A673 (cell line): ENCODE measurements at places on chromosomes 7 and 10. TPM values are rescaled to one million over a fixed set of nuclear protein-coding genes. Genes with fewer than 3 reads are reported as not detected.

- H3K27me3 ChIP-seq: no peaks in the 10 kb centered on the region
- H3K36me3 ChIP-seq: no peaks in the 10 kb centered on the region
- no peak overlapping the region for H3K4me3 ChIP-seq
- DNase-seq: no peak
- no peaks in the 10 kb centered on the region for H3K4me1 ChIP-seq
- H3K27ac ChIP-seq: no peak overlapping the region
Observed at GRCh38 chr7:37784015-37784414, 64.4 kb upstream of the NME8 start.

DNA sequence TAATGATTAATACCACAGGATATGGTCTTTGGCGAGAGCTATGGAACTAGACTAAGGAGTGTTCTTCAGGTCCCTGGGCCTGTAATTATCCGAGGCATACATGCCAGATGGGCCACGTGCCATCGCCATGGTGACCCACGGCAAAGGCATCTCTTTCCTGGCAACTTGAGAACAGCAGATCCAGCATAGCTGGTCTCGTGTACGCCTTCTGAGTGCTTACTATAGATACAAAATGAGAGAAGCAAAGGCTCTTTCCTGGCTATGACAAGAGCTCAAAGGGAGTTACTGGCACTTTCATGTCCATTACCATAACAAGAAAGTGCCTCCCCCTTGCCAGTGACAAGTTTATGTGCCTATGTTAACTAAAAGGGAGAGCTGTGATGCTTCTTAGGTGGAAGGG lies 26.0 kb upstream of the GLI3 start:
- H3K4me1 ChIP-seq: peaks cover 5% of the 10 kb centered on the region
- H3K4me3 ChIP-seq: no peak overlapping the region
- DNase-seq: peak; percentile 60
- no peaks in the 10 kb centered on the region for H3K36me3 ChIP-seq
- no peak overlapping the region for H3K27ac ChIP-seq

GRCh38 chr10:132320654-132321469 lies 11.1 kb upstream of the LRRC27 start:
- no peak for DNase-seq
- no peak overlapping the region for H3K4me3 ChIP-seq
- H3K27ac ChIP-seq: no peak overlapping the region
- no peaks in the 10 kb centered on the region for H3K36me3 ChIP-seq
- peaks cover 31% of the 10 kb centered on the region for H3K4me1 ChIP-seq

GRCh38 chr10:120480065-120480600 lies 23.1 kb downstream of the PLPP4 start:
- DNase-seq: no peak
- peaks cover 13% of the 10 kb centered on the region for H3K27me3 ChIP-seq
- H3K4me3 ChIP-seq: no peak overlapping the region
- no peaks in the 10 kb centered on the region for H3K36me3 ChIP-seq
- H3K4me1 ChIP-seq: no peaks in the 10 kb centered on the region
- no peak overlapping the region for H3K27ac ChIP-seq

DNA sequence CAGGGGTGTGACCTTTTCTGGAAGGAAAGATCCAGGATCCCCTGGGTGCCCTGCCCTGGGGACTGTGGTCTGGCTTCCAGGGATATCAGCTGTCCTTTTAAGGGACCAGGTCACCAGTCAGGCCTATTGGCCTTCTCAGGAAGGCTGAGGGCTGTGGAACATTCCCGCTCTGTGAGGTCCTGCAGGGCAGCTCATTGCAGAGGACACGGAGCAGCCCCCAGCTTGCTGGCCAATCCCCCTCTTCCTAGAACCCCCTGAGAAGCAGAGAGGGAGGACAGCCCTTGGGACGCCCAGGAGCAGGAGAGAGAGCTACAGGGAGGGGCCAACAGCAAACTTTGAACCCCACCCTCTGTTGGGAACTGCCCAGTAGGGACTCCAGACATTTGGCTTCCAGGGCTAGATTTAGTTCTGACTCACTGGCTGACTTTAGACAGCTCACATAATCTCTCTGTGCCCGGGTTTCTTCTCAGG lies 67.9 kb upstream of the COL13A1 start:
- H3K27me3 ChIP-seq: no peaks in the 10 kb centered on the region
- H3K36me3 ChIP-seq: no peaks in the 10 kb centered on the region
- H3K4me3 ChIP-seq: no peak overlapping the region

DNA sequence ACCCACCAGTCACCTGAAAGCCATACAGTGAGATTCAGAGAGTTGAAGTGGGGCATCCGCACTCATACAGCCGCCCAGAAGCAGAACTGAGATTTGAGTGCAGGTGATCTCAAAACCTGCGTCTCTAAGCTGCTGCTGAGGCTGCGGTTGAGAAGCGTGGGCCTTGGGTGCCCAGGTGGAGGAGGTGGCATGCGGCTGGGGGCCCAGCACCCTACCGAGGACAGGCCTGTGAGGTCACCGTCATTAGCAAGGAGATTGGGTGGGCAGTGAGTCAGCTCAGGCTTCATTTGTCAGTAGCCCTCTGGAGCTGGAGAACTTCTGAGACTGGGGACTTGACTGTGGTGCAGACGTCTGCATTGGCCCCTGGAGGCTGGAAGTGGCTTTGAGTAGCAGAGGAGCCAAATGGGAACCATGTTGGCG lies 29.8 kb downstream of the ZMIZ1 start:
- no peaks in the 10 kb centered on the region for H3K36me3 ChIP-seq
- DNase-seq: no peak
- no peaks in the 10 kb centered on the region for H3K27me3 ChIP-seq

DNA sequence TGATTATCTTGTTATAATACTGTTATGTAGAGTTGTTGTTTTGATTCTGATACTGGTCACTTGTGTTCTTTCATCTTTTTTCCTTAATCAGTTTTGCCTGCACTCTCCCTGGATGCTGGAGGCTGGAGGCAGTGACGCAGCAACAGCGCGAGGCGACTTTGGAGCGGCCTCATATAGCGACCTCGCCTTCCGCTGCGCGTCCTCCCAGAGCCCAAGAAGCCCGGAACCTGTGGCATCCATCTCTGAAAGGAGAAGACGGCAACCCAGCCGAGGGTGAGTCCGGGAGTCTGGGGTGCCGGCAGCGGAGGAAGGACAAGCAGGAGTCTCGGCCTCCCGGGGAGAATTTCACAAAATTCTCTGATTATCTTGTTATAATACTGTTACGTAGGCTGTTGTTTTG lies 161.2 kb downstream of the ZNF33B start:
- no peaks in the 10 kb centered on the region for H3K4me1 ChIP-seq
- H3K27ac ChIP-seq: no peak overlapping the region
- no peak overlapping the region for H3K4me3 ChIP-seq
- no peaks in the 10 kb centered on the region for H3K27me3 ChIP-seq

GRCh38 chr10:28853195-28853594 lies 175.9 kb downstream of the BAMBI start:
- peaks cover 7% of the 10 kb centered on the region for H3K27me3 ChIP-seq
- H3K27ac ChIP-seq: no peak overlapping the region
- H3K36me3 ChIP-seq: no peaks in the 10 kb centered on the region
- no peak for DNase-seq
- H3K4me1 ChIP-seq: no peaks in the 10 kb centered on the region
- no peak overlapping the region for H3K4me3 ChIP-seq

DNA sequence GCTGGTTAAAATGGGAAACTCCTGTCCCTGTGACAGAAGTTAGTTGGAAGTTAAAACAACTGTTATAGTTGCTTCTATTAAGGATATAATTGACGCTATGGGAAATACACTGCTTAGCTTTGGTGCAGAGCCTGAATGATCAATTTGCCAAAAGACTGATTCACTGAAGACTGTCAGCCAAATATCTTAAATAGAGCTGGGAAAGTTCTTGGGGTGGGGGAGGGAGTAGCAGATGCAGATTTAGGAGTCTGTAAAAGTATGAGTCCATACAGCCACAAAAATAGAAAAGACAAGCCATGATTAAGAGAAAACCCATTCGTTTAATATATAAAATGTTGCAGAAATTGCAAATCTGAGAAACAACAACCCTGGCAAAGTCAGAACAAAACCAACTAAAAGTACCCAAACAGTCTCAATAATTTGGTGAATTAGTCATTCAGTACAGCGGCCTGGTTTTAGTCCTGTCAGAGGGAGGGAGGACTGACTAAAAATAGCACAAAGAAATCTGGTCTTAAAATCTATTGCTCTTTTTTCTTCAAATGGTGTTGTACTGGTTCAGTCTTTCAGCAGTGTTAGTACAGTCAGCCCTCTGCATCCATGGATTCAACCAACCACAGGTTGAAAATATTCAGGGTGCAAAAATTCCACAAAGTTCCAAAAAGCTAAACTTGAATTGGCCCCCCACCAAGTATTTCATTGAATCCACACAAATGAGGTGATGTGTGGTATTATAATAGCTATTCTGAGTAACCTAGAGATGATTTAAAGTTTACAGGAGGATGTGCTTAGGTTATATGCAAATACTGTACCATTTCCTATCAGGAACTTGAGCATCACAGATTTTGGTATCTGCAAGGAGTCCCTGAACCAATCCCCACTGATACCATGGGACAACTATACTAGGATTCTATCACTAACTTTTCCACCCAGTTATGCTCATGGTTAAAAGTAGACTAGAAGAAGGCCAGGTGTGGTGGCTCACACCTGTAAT lies 30.0 kb downstream of the STK17A start:
- no peak overlapping the region for H3K4me3 ChIP-seq
- H3K27ac ChIP-seq: no peak overlapping the region
- H3K36me3 ChIP-seq: peaks cover 6% of the 10 kb centered on the region
- DNase-seq: no peak
- H3K27me3 ChIP-seq: no peaks in the 10 kb centered on the region

DNA sequence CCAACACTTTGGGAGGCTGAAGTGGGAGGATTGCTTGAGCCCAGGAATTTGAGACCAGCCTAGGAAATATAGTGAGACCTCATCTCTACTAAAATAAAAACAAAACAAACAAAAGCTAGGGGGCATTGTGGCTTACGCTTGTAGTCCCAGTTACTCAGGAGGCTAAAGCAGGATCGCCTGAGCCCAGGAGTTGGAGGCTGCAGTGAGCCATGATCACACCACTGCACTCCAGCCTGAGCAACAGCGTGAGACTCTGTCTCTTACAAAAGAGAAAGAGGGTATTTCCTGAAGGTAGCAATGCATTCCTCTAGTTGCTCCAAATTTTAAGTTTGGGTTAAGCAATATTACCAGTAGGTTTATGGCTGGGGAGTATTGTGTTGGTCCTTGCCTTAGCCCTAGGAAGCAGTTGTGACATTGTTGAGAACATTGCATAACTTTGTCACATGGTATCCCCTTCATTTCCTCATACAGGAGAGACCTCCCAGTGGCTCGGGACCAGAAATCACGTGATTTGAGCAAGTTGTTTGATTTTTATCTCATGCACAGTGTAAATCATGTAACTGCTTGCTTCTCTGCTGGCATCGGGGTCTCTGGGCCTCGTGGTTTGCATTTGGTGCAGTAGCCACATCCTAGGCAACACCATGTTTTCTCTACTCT lies 23.3 kb upstream of the SMARCD3 start:
- peak; percentile 63 for DNase-seq
- peaks cover 15% of the 10 kb centered on the region for H3K4me1 ChIP-seq
- no peak overlapping the region for H3K27ac ChIP-seq
- no peaks in the 10 kb centered on the region for H3K36me3 ChIP-seq

DNA sequence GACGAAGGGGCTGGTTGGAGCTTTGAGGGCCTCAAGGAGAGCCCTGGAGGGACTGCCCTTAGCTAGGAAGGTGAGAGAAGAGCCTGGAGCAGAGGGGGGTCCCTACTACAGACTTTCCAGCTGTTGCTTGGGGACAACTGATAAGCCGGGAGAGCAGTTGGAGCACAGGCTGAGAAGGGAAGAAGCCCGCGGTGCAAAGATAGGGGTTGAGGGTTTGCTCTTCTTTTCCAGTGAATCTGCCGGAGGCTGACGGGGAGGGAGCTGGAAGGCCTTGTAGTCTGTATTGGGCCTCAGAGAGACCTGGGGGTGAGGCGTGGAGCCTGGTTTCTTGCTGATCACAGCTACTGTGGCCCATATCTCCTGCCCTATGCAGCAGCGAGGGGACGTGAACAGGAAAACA lies 23.7 kb downstream of the CYP26A1 start:
- DNase-seq: no peak
- no peaks in the 10 kb centered on the region for H3K36me3 ChIP-seq
- no peaks in the 10 kb centered on the region for H3K27me3 ChIP-seq
- no peak overlapping the region for H3K27ac ChIP-seq
- H3K4me3 ChIP-seq: no peak overlapping the region

GRCh38 chr10:389836-390448 lies 254.7 kb downstream of the ZMYND11 start:
- H3K4me3 ChIP-seq: no peak overlapping the region
- H3K4me1 ChIP-seq: no peaks in the 10 kb centered on the region
- no peak overlapping the region for H3K27ac ChIP-seq
- no peak for DNase-seq

DNA sequence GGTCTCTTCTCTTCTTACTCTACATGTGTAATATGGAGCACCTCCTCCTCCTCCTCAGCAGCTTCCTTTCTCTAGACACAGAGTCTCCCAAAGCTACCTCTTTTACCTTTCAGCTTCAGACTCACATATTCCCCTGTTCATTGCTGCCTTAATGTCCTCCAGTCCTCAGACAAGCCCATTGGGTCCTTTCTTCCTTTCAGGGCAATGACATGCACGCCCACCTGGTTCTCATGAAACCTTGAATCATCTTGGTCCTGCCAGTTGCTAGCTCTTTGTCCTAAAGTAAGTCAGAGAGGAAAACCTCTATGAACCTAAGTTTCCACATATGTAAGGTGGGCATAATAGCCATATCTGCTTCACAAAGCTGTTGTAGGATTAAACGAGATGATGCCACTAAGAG lies 227.0 kb downstream of the RPS24 start:
- no peaks in the 10 kb centered on the region for H3K36me3 ChIP-seq
- no peaks in the 10 kb centered on the region for H3K27me3 ChIP-seq
- H3K27ac ChIP-seq: no peak overlapping the region
- no peaks in the 10 kb centered on the region for H3K4me1 ChIP-seq

- DNase-seq: peak; percentile 93
- H3K4me3 ChIP-seq: peak overlapping the region; percentile 15
- H3K36me3 ChIP-seq: no peaks in the 10 kb centered on the region
- no peaks in the 10 kb centered on the region for H3K27me3 ChIP-seq
- H3K27ac ChIP-seq: peak overlapping the region; percentile 82
Observed at GRCh38 chr10:12484002-12484918, 134.9 kb downstream of the CAMK1D start.

- H3K27me3 ChIP-seq: peaks cover 8% of the 10 kb centered on the region
- H3K27ac ChIP-seq: no peak overlapping the region
- no peaks in the 10 kb centered on the region for H3K4me1 ChIP-seq
Observed at GRCh38 chr10:125407000-125407502, 246.7 kb upstream of the CTBP2 start.

GRCh38 chr10:117350909-117351308 lies 24.3 kb downstream of the PDZD8 start:
- no peaks in the 10 kb centered on the region for H3K36me3 ChIP-seq
- no peak overlapping the region for H3K4me3 ChIP-seq
- DNase-seq: no peak
- H3K4me1 ChIP-seq: peaks cover 4% of the 10 kb centered on the region

GRCh38 chr10:13707156-13707881 lies 120.6 kb downstream of the PRPF18 start:
- no peaks in the 10 kb centered on the region for H3K36me3 ChIP-seq
- peak overlapping the region; percentile 70 for H3K27ac ChIP-seq
- peaks cover 59% of the 10 kb centered on the region for H3K4me1 ChIP-seq
- no peaks in the 10 kb centered on the region for H3K27me3 ChIP-seq

Gene SNX8
- 42.9 and 52.1 TPM in 2 replicates for total RNA-seq

Gene SCRN1
- total RNA-seq: 83.9 and 84.3 TPM in 2 replicates

Gene SUGCT
- 1.5 and 2.5 TPM in 2 replicates for total RNA-seq

Gene CCT6A
- total RNA-seq: 321 and 359 TPM in 2 replicates

Gene CYP2C19
- 0.17 TPM in 1 of 2 replicates, not detected in the other for total RNA-seq

Gene PNLIPRP3
- total RNA-seq: not detected in 2 replicates

Gene STOX1
- total RNA-seq: 2.1 and 2.4 TPM in 2 replicates

Gene ACTR3C
- total RNA-seq: 4.5 TPM in 2 replicates

Gene CACNA2D1
- total RNA-seq: 47.7 and 49.1 TPM in 2 replicates
